AG04449 (cell line): ENCODE measurements at places on chromosomes 11 and 22.

DNA sequence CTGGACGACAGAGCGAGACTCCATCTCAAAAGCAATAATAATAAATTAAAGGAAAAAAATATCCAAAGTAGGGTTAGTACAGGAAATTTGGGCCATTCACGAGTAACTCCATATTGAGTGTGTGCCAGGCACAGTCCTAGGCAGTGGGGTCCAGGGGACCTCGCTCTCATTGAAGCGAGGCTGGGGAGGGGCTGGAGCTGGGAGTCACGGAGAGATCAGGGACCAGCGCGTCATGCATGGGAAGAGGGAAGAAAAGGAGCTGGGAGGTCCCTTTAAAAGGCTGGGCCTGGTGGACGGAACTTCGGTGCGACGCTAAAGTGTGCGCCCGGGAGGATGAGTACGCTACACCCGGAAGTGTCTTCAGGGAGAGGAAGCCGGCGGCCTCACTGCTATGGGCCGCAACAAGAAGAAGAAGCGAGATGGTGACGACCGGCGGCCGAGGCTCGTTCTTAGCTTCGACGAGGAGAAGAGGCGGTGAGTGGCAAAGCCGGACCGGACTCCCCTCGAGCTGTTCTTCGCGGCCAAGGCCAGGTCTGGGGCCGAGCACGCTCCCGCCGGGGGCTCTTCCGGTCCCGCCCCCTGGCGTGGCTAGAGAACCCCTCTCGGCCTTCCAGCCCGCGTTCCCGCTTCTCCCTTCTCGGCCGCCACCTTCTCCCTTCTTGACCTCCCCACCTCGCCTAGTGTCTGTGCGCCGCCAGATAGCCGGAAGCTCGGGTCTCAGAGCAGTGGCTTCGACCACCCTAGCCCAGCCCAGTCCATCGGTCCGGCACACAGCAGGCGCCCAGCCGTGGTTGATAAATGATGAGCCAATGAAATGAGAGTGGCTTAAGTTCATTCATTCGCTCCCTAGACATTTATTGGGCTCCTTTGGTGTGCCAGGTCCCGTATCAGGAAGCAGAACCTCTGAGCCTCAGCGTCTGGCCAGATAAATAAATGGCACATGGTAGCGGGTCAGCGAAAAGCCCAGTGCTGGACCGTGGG, at the start of gene NOL12:
NOL12 (plus strand) TSS at position 342 of the 981 bp plus-strand sequence; CDS start at position 392, 50 bp downstream.
- no peak for DNase-seq

- DNase-seq = no peak
These were observed 28.9 kb downstream of the AP2A2 start for GRCh38 chr11:954392-955153.

GRCh38 chr11:45305874-45306623, 19.9 kb upstream of the SYT13 start:
- no peak for DNase-seq

GRCh38 chr11:130814440-130815096, 101.7 kb downstream of the SNX19 start:
- DNase-seq = no peak

DNA sequence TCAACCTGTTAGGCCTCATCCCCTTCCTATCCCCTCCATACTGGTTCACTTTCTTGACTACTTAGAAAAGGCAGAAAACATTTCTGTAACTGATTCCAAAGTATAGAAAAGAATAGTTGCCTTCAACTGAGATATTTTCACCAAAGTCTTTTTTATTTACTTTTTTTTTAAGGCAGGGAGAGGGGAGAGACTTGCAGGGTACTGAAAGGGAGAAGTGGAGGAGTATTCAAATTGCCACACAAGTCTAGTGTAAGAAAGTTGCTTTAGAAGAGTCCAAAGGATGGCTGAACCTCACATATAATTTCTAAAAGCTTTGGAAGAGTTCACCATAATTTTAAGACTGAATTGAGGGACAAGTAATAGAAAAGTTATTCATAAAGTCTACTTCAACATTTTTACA, 6.3 kb downstream of the PHF21A start:
- no peak for DNase-seq

GRCh38 chr11:6365659-6366058, 24.6 kb upstream of the SMPD1 start:
- no peak for DNase-seq
